Activated CD8-positive, alpha-beta memory T cell treated with anti-CD3 and anti-CD28 coated beads for 1 hour (primary cell): ENCODE measurements at places on chromosomes 3 and 15.

GRCh38 chr3:31377045-31377642, 155.6 kb upstream of the STT3B start:
- no peak for DNase-seq

GRCh38 chr3:29590461-29590860, 309.6 kb downstream of the RBMS3 start:
- no peak for DNase-seq

- no peak for DNase-seq
Measured at GRCh38 chr3:13148126-13148525, 74.9 kb upstream of the IQSEC1 start.

GRCh38 chr15:32879980-32880379, 162.2 kb downstream of the GREM1 start:
- DNase-seq = no peak

DNA sequence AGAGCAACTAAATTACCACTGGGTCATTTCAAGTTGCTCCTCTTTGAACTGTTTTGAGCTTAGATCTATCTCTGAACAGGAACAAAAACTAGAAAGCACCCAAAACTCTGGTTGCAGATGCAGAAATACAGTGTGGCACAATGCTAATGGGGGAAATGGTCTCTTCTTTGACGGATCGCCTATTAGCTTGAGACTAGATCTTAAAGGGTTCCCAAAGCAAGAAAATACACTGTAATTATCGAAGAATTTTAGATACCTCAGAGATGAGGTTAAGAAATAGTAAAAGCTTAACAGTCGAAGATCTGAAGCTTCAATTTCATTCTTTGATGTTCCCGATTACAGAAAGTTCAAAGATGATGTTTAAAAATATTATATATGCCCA, 818 bp downstream of the PPP1R2 start:
- no peak for DNase-seq

DNA sequence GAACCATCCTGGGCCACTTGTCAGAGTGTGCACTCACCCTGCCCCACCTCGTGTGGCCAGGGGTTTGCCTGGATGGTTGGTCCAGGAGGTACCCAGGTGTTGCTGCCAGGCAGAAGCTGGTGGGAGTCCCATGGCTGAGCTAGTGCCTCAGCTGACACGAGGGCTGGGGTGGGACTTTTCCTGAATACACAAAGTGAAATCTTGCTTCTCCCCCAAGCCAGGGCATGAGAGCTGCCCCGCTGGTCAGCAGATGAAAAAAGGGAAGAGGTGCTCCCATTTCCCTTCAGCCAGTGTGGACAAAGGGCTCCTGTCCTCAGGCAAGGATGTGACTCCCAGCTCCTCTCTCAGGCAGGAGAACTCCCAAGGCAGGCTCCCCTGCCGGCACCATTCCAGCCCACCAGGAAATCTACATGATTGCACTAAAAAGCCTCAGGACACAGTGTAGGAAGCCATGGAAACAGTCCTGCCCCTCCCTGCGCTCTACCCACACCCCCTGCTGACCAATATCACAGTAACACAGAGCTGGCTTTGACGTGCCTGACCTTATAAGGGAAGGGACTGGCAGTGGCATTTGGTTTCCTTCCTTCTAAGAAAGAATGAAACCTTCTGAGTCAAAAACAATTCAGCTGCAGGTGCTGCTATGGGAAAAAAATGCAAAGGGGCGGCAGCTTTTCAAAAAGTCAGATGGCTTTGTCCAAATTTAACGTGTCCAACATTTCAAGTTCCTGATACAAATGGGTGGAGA, 33.9 kb downstream of the MYO5C start:
- no peak for DNase-seq

DNA sequence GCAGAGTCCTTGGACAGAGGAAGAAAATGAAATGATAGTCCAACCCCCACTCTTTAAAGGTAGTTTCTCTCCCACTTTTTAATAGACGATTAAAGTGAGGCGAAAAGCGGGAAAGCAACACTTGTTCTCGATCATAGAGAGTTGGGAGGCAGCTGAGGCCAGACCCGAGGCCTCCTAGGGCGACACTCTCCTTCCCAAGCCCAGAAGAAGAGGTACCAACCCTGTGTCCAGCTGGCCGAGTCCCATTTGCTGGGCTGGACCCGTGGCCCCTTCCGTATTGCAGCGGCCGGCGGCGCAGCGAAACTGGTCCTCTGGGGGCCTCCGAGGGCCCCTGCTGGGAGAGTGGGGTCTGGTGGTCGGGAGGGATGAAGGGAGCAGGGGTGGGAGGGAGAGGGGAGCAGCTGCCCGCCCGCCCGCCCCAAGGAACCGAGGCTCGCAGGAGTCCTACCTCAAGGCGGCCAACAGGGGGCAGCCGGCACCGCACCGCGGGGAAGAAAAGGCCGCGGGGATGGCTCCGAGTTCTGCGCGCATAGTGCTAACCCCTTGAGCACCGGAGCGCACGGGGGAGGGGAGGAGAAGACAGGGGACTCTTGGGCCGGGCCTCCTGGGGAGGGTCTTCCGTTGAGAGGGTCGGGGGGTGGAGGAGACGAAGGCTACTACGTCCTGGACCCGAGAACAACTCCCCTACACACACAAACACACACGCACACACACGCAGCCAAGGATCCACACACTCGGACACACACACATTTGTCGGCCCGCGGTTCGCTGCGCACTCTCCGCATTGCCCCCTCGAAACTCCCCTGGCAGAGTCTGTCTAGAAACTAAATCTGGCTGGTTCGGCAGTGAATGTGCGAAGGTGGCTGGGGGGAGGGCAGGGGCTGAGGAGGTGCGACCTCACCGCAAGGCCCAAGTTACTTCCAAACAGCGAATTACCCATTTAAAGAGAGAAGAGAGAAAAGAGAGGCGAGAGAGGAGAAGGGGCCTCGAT, 2.0 kb downstream of the WNT5A start:
- DNase-seq = no peak

GRCh38 chr3:183158551-183159006, 4.0 kb downstream of the LAMP3 start:
- DNase-seq = no peak

DNA sequence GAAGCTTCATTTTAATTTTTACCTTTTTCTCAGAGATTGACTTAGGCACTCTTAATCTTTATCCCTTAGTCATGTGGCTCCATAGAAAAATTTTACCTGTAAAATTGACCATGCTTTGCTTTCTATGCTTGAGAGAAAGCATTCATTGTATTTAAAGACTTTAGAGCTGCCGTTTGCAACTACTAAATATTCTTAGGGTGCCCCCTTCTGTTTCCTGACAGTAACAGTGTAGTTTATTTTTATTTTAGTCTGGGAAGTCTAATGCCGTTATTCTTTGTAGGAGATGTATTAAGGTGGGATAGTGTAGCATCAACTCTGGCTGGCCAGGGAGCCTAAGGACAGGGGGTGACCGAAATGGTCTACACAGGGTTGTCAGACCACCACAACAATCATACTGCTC, 84.5 kb upstream of the SYNPR start:
- no peak for DNase-seq

DNA sequence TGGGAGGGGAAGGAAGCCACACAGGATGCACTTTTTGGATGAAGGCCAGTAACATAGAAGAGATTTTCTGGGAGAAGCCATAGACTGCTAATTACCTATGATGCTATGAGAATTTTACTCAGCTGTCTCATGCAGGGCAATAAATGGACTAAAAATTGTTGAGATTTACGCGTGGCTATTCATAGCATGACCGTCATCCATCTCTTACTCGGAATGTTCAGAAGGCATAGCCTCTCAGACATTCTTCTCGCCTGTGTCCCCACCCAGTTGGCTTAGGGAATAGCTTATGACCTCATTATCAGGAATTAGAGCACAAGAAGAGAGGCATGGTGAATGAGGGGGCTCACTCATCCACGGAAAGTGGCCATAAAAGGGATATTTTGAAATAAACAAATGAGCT, 107.9 kb upstream of the ATP10A start:
- no peak for DNase-seq

DNA sequence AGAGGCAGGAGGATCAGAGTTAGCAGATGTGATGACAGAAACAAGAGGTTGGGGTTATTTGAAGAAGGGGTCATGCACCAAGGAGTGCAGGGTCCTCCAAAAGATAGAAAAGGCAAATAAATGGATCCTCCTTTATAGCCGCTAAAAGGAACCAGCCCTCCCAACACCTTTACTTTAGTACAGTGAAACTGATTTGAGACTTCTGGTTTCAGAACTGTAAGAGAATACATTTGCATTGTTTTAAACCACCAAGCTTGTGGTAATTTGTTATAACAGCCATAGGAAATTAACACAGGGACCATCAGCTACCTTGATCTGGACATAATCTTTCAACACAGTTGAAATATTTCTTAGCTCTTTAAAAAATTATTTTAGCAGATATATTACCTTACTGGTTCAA, 166.6 kb downstream of the TIGIT start:
- no peak for DNase-seq

DNA sequence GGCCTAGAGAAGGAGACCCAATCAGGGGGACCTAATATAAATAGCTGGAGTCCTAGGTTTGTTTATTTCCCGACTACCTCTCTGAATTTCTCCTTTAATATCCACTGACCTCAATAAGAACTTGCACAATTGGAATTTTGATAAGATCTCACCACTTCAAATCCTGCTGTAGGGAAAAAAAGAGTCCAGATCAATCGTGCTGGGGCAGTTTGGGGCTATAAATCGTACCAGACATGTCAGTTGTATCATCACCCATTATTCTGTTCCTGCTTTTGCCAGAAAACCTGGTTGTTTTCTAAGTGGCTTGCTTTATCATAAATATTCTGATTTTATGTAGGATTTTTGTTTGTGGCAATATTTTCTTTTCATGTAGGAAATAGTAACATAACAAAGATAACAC, 281.3 kb downstream of the DIPK2A start:
- DNase-seq = no peak

DNA sequence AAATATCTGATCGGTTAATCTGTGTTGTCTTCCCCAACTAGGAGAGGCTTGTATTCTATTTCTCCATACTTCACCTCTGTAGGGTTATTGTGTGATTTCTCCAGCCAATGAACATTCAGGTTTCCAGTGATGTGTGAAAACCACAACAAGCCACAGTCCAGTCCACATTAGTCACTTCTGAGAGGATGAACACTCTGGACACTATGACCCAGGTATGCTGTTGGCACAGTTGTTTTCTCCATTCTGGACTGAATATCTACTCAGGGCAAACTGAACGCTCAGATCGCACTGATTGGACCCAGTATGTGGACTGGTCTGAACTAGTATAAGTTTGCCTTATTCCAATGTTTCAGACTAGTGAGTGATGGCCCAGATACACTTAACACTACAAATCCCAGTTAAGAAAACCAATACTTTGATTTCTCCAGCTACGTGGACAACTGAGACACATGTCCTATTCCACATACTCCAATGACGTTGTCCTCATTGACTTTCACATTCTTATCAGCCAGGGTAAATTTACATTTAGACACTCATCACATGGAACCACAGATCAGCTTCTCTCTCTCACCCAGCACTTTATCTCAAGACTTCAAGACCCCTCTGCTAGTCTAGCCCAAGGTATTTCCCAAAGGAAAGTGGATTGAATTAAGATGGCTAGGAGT, 587.4 kb upstream of the SGO1 start:
- no peak for DNase-seq

DNA sequence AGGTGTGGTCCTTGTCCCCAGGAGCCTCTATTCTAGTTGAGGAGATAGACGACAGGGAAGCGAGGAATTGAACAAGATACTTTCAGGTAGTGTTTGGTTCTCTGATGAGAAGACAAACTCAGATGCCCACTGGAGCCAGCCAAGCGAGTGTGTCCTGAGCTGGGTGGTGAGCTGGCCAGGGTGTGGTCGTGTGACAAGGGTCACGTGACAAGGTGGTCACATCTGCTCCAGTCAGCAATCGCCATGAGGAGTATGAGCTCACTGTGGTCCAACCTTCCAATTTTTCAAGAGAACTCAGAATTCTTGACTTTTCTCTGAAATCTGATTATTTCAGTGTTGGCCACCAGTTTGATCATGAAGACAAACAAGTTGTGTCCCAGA, 39.5 kb downstream of the SLC6A6 start:
- DNase-seq = no peak

GRCh38 chr15:28942046-28942445, 56.3 kb downstream of the APBA2 start:
- DNase-seq = peak; percentile 24
